ENCODE measurements at places on chromosomes 2 and 18.
A peak's percentile ranks its signal among the peaks of the same experiment; 100 is the strongest.

DNA sequence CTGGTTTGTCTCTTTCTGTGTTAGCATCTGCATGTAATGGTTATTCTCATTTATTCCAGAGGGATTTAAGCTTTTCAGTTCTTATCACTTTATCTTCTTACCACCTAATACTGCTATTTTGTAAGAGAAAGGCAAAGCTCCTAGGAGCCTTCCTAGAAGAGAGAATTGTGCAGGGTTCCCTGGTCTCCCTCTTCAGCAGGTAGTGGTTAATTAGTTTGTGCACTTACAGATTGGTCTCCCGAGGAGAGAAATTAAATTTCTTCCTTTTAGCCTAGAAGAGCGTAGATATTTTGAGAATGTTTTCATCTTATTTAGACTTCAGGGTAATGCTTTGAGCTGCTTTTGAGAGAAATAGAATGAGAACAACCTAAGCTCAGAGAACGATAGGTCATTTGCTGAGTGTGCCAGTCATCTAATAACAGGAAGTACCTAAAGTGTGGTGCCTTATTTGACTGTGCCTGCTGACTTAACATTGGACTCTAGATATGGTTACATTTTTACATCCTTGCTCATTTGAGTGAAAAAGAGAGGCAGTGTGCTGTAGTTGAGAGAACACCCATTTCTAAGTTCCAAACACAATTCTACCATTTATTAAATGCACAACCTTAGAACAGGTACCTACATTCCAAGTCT lies 651.4 kb downstream of the STK39 start:
- no peak for DNase-seq

- DNase-seq = peak; percentile 20
Observed at GRCh38 chr2:179825494-179825893, 35.9 kb downstream of the ZNF385B start.

GRCh38 chr18:76589316-76589715 lies 94.3 kb upstream of the ZNF516 start:
- DNase-seq = no peak

- no peak for DNase-seq
Observed at GRCh38 chr2:118169359-118170005, 81.2 kb downstream of the INSIG2 start.

DNA sequence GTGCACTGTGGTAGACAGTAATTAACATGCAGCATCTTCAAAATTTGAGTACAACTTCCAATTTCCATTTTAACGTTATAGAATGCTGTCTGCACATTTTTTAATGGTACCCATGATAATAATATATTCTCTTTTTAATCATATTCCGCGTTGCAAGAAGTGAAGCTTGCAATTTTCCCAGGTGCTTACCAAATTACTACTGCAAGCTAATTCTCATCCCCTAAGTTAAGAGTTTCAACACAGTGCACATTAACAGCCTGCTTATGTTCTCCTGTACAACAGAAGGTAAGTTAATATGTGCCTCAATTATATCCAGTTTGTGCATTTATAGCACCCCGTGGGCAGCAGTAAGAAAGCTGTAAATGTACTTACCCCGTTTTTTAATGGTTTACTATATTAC lies 132.9 kb downstream of the CBLN2 start:
- DNase-seq = no peak

Measured in WERI-Rb-1 (cell line).